ENCODE measurements at places on chromosomes 13 and 19.

DNA sequence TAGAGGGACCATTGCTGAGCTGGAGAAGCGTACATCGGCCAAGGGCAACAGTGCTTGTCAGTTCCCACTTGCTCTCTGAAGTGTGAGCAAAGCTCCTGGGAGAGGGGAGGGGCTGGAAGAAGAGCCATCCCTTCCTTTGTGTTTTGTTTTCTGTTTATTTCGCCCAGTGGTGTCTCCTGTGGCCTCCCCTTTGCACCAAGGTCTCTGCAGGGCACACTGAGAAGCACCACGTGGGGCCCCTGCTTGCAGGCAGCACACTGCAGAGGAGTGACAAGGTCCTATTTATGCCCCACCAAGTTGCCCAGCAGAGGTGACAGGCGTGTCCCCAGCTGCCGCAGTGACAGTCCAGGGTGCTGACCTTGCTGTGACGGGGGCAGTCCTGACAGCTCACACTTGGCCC is 24.0 kb downstream of the GRIN2D start:
- no peaks in the 10 kb centered on the region for H3K27me3 ChIP-seq
- H3K4me1 ChIP-seq, result peaks cover 19% of the 10 kb centered on the region
- no peaks in the 10 kb centered on the region for H3K36me3 ChIP-seq
- no peak overlapping the region for H3K4me3 ChIP-seq
- no peak overlapping the region for H3K27ac ChIP-seq
- DNase-seq, result peak; percentile 18

- H3K27ac ChIP-seq, result no peak overlapping the region
- no peaks in the 10 kb centered on the region for H3K27me3 ChIP-seq
- H3K4me3 ChIP-seq, result no peak overlapping the region
- no peaks in the 10 kb centered on the region for H3K36me3 ChIP-seq
- no peak for DNase-seq
- no peaks in the 10 kb centered on the region for H3K4me1 ChIP-seq
Observed at GRCh38 chr13:76466043-76466442, 420.2 kb downstream of the KCTD12 start.

DNA sequence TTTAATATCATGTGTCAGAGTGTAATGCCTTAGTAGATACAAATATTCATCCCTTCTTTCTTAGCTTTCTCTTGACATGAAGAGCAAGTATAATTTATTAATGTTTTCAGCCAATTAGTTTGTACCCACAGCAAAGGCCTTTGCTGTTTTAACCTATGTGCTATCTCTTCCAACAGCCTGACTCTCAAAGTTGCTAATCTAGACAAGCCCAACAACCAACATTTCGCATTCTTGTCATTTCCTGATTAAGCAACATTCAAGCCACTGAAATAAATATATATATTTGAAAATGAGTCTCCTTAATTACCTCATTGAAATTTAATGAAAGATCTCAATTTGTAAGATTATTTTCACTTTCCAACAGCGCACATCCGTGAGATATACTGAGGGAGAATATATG is 18.5 kb downstream of the EPSTI1 start:
- H3K4me1 ChIP-seq, result peaks cover 29% of the 10 kb centered on the region
- no peaks in the 10 kb centered on the region for H3K27me3 ChIP-seq
- H3K4me3 ChIP-seq, result no peak overlapping the region

GRCh38 chr19:46386996-46387712 is 26.2 kb downstream of the CCDC8 start:
- H3K27ac ChIP-seq, result no peak overlapping the region
- no peak overlapping the region for H3K4me3 ChIP-seq
- peaks cover 74% of the 10 kb centered on the region for H3K36me3 ChIP-seq
- no peaks in the 10 kb centered on the region for H3K27me3 ChIP-seq
- DNase-seq, result no peak
- H3K4me1 ChIP-seq, result no peaks in the 10 kb centered on the region

GRCh38 chr19:30317403-30317802 is 54.8 kb upstream of the ZNF536 start:
- H3K4me3 ChIP-seq, result no peak overlapping the region
- no peak for DNase-seq
- H3K27ac ChIP-seq, result no peak overlapping the region
- H3K4me1 ChIP-seq, result no peaks in the 10 kb centered on the region

DNA sequence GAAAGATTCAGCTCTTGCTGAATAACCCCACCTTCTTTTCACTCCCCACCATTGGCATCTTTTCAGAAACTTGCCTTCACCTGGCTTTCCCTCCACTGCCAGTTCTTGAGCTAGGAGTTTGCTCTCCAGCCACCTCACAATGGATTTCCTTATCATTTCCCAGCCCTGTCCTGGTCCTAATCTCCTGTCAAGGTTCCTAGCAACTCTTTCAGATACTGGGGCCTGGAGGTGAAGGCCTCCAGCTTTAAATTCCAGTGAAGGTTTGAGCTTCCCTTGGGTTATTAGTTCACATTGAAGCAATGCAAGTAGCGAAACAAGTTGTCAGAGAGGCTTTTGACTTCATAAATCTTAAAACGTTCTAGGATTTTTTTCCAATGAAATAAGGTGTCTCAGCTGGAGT is 320.8 kb upstream of the MAB21L1 start:
- no peaks in the 10 kb centered on the region for H3K36me3 ChIP-seq
- DNase-seq, result no peak
- H3K27ac ChIP-seq, result no peak overlapping the region
- no peaks in the 10 kb centered on the region for H3K4me1 ChIP-seq

DNA sequence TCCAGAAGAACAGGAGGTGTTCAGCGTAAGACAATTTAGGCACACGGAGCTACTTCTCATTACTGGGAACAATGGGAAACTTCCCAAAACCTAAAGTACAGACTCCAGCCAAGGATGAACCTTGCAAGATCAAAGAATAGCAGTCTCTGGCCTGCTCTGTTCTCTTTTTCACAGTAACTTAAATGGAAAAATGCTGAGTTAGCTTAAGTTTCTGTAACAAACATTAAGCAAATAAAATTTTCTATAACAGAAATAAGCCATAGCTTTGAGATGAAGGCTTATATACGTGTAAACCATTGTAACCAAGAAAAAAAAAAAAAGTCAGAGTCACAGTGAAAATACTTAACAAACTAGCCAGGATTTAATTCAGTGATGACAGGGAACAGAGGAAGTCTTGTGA is 18.2 kb upstream of the ZNF460 start:
- no peaks in the 10 kb centered on the region for H3K36me3 ChIP-seq
- H3K27me3 ChIP-seq, result no peaks in the 10 kb centered on the region
- H3K27ac ChIP-seq, result no peak overlapping the region

- H3K27ac ChIP-seq, result no peak overlapping the region
- no peaks in the 10 kb centered on the region for H3K27me3 ChIP-seq
- DNase-seq, result no peak
- H3K4me1 ChIP-seq, result no peaks in the 10 kb centered on the region
- H3K4me3 ChIP-seq, result no peak overlapping the region
Observed at GRCh38 chr13:110119935-110120905, 186.7 kb downstream of the COL4A1 start.

- H3K36me3 ChIP-seq, result no peaks in the 10 kb centered on the region
- H3K4me1 ChIP-seq, result peaks cover 6% of the 10 kb centered on the region
- H3K27me3 ChIP-seq, result peaks cover 36% of the 10 kb centered on the region
- H3K4me3 ChIP-seq, result no peak within 1 kb of the TSS
- no peak within 1 kb of the TSS for H3K27ac ChIP-seq
- DNase-seq, result no peak
Observed at GRCh38 chr19:2359992-2360685, at the start of gene TMPRSS9. TSS of gene TMPRSS9 (plus strand) at chr19:2360265. CDS start at chr19:2389786, 29,521 bp downstream.

GRCh38 chr13:65133094-65133493 is 2097.0 kb downstream of the PCDH9 start:
- no peak overlapping the region for H3K27ac ChIP-seq
- H3K36me3 ChIP-seq, result no peaks in the 10 kb centered on the region
- no peaks in the 10 kb centered on the region for H3K27me3 ChIP-seq
- DNase-seq, result no peak
- no peaks in the 10 kb centered on the region for H3K4me1 ChIP-seq
- H3K4me3 ChIP-seq, result no peak overlapping the region

GRCh38 chr19:42532891-42533290 is 4.6 kb upstream of the CEACAM1 start:
- no peak overlapping the region for H3K4me3 ChIP-seq
- peaks cover 14% of the 10 kb centered on the region for H3K4me1 ChIP-seq
- H3K27me3 ChIP-seq, result no peaks in the 10 kb centered on the region
- no peak for DNase-seq
- no peak overlapping the region for H3K27ac ChIP-seq
- H3K36me3 ChIP-seq, result no peaks in the 10 kb centered on the region

GRCh38 chr19:43534816-43535761 is 2.1 kb downstream of the ZNF575 start:
- H3K27ac ChIP-seq, result no peak overlapping the region
- DNase-seq, result peak; percentile 62
- no peak overlapping the region for H3K4me3 ChIP-seq
- no peaks in the 10 kb centered on the region for H3K27me3 ChIP-seq

- no peak overlapping the region for H3K4me3 ChIP-seq
- H3K27ac ChIP-seq, result no peak overlapping the region
- DNase-seq, result no peak
- H3K4me1 ChIP-seq, result peaks cover 17% of the 10 kb centered on the region
Observed at GRCh38 chr13:45364876-45365557, 24.0 kb upstream of the TPT1 start.

DNA sequence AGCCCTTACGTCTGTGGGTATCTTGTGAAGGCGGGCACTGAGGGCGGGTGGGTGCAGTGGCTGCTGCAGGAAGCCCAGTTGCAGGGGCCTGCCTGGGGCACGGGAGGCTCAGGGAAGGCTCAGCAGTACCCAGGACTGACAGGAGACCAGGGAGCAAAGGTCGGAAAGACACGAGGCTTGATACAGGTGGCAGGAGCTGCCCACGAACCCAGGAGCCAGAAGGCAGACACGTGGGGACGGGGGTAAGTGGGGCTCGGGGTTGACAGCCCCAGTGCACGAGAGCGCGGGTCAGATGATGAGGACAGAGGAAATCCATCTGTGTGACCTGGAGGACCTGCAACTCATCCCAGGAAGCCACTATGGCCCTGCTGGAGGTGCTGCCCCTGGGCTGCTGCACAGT is 25.3 kb downstream of the ELAVL1 start:
- H3K27me3 ChIP-seq, result no peaks in the 10 kb centered on the region
- H3K4me3 ChIP-seq, result no peak overlapping the region
- no peaks in the 10 kb centered on the region for H3K4me1 ChIP-seq
- H3K27ac ChIP-seq, result no peak overlapping the region
- no peak for DNase-seq

Measured in B cell (primary cell).